ENCODE measurements at places on chromosomes 5 and 9.

GRCh38 chr5:57431759-57432158 is 50.9 kb downstream of the ACTBL2 start:
- no peak for DNase-seq

DNA sequence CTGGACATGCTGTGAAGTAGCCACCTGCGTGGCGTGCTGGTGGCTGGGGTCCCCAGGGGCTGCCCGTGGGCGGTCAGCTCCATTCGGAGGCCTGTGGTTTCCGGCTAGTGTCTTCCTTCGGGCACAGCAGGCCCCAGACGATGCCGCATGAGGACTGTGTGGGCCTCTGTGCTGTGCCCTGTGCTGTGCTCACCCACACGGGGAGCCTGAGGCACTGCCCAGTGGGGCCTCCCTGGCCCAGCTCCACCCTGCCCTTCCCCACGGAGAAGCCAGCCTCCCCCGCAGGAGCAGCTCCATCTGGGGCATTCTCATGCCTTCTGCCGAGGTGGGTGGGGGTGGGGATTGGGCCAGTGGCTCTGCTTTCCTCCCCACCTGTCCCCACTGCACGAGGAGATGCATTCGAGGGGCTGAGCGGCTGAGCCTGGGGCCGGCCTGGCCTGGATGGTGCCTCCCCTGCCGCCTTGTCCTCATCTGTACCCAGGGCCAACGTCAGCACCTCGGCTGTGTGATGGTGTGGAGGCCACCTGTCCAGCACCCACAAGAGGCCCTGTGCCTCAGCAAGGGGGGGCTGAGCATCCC is 24.2 kb downstream of the RXRA start:
- no peak for DNase-seq

GRCh38 chr5:143447983-143448382 is 44.5 kb upstream of the NR3C1 start:
- no peak for DNase-seq

- DNase-seq: no peak
These were observed 48.9 kb downstream of the IL31RA start for GRCh38 chr5:55900068-55900467.

- DNase-seq: peak; percentile 1
These were observed at the start of gene ADAMTS12 for GRCh38 chr5:33891788-33892619. Gene ADAMTS12, minus strand, starts transcription at chr5:33891990. Its CDS starts 134 bp downstream, at chr5:33891856.

- DNase-seq: no peak
These were observed 5.2 kb upstream of the PPARGC1B start for GRCh38 chr5:149724884-149725283.

- no peak for DNase-seq
These were observed 66.9 kb downstream of the MAN2A1 start for GRCh38 chr5:109756543-109757185.

DNA sequence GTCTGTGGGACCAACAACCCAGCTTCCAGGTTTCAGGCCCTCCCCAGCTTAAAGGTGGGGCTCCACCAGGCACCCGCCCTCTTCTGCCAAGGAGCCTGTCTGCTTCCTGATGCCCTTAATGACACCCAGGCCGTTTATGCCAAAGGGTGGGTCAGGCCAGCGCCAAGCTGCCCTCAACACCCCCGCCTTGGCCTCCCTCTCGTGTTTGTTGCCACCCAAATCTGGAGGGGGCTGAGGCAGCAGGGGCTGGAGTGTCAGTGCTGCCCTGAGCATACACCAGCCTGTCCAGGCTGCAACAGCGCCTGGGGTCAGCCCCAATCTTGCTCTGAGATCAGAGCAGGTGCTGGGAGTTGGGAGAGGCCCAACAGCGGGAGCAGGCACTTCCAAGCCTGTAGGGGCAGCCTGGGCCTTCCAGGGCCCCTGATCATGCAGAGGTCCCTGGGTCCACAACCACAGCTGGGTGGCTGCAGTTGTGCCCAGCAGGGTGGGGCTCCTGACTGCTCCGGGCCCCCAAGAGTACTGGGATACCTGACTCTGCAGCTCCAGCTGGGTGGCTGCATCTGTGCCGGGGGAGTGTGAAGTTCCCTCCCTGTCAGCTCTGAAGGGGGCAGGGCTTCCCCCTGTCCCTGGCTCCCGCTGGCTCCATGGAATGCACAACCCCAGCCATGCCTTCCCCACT is 34.5 kb upstream of the TYRP1 start:
- DNase-seq: no peak

DNA sequence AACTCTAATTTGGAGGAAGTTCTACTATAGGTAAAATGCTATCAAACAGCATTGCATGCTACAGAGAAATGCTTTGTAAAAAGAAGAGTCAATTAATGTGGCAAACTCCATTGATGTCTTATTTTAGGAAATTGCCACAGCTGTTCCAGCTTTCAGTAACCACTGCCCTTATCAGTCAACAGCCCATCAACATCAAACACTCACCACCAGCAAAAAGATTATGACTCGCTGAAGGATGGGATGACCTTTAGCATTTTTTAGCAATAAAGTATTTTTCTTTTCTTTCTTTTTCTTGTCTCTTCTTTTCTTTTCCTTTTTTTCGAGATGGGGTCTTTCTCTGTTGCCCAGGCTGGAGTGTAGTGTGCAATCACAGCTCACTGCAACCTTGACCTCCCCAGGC is 26.0 kb downstream of the CRHBP start:
- no peak for DNase-seq

GRCh38 chr9:86263876-86264275 is 4.4 kb upstream of the C9orf153 start:
- no peak for DNase-seq

- DNase-seq: no peak
These were observed 70.6 kb downstream of the DCP2 start for GRCh38 chr5:113047234-113047633.

DNA sequence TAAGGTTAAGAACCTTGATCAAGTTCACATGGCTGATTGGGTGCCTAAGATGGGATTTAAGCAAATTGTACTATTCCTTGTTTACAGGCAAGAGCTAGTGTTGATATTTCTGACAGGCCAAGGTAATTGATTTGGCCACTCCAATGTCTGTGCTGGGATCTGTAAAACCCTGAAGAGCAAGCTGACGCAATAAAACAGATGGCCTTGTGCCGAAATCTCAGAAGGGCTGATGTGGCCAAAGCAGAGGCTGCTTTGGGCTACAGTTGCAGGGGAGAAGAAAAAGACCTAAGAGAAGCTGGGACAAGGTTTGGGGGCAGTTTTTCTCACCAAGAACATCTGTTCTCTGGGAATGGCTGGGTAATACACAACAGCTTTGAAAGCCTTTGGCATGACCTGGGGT is 463.2 kb upstream of the ZNF608 start:
- no peak for DNase-seq

DNA sequence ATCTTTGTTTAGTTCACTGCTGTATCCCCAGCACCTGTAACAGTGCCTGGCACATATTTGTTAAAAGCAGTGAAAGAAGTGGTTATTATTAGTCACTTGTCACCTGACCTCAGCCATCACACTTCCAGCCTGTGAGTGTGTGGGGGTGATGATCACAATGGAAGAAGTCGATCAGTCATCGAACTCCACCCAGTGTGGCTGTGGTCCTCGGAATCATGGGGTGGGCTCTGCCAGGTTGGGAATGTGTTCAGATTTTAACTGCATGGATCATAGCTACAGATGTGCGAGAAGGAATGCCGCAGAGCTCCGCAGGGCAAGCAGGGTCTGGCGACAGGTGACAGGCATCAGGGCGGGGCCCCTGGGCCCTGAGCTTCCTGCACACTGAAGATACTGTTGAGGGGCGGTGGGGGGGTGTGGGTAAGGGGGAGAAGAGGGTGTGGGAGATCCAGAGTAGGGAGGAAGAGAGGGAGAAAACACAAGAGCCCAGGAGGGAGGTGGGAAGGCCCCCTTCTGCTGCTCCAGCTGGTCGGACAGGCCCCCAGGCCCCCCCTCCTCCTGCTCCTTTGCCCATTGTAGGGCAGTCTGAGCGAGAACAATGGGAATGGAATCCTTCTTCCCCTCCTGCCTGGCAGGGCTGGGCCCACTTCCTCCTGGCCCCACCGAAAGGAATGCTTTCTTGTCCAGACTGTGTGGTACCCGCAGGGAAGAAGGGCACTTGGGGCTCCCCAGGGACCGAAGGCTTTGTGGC is 89.6 kb downstream of the SPRY4 start:
- DNase-seq: no peak

DNA sequence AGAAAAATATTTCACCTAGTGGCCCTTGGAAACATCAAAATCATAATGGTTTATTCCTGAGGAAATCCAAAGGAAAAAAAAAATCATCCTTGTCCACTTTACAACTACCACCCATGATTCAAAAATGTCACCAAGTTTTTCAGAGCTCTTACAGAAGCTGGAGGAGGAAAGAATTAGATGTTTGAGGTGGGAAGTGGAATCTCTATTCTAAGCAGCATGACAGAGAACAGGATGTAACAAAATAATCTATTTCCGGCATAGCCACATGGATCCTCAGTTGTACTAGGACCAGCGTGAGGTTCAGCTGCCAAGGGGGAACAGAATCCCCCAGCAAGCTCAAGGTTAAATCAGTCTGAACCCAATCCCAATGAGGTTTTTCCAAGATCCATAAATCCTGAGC is 40.2 kb downstream of the FBXW11 start:
- peak; percentile 65 for DNase-seq

- no peak for DNase-seq
These were observed 1.0 kb upstream of the MINAR2 start for GRCh38 chr5:129746876-129747275.

GRCh38 chr5:1421521-1422341 is 23.5 kb downstream of the SLC6A3 start:
- DNase-seq: no peak

DNA sequence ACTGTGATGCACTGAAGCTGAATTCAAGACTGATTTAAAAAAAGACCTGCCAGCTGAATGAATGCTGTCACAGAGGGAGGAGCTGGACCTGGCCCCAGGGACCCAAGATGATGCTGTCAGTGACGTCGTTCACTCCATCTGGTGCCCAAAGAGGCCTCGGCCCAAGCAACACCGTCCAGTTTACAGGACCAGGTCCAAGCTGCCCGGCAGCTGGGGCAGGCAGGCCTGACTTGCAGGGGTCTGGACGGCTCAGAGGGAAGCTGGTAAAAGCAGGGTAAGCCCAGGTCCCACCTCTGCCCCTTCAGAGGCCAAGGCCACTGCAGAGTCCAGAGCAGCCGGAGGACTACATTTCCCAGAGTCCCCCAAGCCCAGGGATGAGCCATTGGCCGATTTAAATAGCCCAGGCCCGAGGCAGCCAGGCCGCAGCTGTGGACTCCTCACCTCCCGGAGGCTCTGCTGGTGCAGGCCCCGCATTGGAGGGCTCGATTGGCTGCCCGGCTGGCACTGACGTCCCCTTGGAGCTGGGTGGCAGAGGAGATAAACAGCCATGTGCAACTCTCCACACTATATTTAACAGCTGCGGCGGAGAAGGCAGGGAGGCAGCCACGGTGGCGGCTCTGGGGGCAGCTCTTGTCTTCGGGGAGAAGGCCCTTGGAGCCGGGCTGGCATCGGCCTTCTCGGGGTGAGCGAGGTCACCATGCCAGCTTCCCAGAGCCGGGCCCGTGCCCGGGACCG is at the start of gene PLPP7:
Gene PLPP7 (plus strand): TSS at position 423 of the 735 bp plus-strand sequence. CDS start 275 bp downstream, at position 698.
- DNase-seq: no peak

- DNase-seq: no peak
These were observed 34.8 kb downstream of the ITGA2 start for GRCh38 chr5:53023969-53024368.

DNA sequence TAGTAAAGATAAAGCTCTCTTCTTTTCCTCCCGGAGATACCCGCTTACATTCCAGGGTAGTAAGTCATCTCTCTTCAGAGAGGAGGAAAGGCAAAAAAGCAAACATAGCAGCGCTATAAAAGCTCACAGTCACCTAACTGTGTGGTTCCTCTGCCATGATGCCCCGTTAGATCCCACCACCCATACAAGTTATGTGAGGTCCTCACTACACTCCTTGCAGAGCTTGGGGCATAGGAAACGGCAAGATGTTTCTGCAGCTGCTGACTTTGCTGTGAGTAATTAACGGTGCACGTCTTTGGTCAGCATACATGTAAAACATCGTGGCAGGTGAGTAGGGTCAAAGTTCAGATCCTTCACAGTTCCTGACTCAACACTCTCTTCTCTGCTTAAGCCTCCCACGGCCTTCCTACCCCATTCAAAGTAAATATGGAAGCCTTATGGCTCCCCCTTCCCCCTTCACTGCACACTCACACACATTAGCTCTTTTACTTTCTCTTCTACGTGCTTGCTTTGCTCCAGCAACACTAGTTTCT is 218.9 kb downstream of the DIRAS2 start:
- no peak for DNase-seq

DNA sequence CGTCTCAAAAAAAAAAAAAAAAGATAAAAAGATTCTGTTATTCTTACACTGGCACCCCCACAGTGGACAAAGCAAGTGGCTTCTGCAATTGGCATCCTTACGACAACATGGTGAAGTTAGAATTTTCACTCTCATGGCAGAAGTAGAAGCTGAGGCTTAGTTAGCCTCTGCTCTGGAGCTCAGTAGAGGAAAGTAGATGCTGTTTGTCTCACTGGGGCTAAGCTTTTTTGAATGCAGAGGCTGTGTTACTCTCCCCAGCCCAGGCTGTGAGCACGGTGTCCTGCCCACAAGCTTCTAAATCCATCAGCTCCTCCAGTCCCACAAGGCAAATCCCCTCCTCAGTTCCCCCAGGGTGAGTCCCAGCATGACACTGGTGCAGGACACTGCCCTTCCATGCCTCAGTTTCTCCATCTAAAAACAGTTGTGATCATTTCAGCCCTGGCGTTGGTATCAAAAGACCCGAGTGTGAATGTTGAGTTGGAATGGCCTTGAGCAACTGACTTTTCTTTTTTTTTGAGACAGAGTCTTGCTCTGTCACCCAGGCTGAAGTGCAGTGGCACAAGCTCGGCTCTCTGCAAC is 22.6 kb upstream of the PHF19 start:
- no peak for DNase-seq

DNA sequence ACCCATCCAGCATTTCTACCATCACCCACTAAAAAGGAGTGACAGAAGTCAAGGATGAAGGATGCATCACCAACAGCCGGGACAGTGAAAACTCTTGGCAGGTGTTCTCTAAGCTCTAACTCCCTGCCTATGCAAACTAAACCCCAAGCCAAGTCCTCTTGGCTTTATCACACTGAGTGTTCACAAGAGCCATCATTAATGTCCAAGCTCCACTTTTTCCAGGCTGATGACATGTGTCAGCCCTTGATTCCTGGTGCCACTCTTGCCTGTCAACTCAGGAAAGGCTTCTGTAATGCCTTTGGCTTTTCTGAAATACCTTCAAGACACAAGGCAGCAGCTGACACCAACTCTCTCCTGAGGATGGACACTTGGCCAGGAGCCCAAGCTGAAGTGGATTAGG is 86.9 kb downstream of the NR6A1 start:
- no peak for DNase-seq

- DNase-seq: peak; percentile 71
These were observed 81.7 kb upstream of the ZBTB43 start for GRCh38 chr9:126722922-126723806.

DNA sequence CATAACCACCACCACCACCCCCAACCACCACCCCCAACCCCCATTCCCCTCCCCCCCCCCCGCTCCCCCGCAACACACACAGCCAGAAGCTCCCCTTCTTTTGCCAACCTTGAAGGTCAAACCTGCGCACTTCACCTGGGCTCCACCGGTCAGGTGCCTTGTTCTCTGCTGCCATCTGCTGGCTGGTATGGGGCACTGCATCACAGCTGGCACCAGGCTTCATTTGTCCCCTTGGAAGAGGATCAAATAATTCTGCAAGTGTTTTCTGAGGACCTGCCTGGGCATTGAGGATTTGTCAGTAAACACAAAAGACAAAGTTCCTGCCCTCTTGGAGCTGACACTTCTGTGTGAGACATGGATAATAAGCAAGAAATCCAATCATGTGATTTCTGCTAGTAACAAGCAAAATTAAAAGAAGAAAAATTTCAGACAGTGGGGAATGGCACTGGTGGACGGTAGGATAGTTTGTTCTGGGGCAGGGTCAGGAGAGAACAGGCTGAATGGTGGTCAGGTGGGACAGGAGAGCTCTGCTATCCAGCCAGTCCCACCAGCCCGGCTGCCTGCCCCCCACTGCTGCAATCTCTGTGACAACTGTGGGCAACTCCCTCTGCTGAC is 55.6 kb upstream of the LMX1B start:
- peak; percentile 49 for DNase-seq

All from KBM-7 (cell line).